ENCODE measurements at places on chromosomes 7 and 10. TPM values are rescaled to one million over a fixed set of nuclear protein-coding genes. Genes with fewer than 3 reads are reported as not detected.

DNA sequence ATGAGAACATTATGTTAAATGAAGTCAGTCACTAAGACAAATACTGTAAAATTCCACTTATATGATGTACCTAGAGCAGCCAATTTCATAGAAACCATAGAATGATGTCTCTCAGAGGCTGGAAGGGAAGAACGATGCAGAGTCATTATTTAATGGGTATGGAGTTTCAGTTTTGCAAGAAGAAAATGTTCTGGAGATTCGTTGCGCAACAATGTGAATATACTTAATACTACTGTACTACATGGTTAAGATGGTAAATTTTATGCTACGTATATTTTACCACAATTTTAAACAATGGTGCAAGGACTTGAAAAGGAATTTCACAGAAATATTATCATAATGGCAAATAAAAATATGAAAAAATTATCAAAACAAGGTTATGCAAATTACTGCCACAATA is 972.6 kb downstream of the KCNMA1 start:
- DNase-seq: no peak

- no peak for DNase-seq
Measured at GRCh38 chr7:42198296-42198695, 38.7 kb downstream of the GLI3 start.

DNA sequence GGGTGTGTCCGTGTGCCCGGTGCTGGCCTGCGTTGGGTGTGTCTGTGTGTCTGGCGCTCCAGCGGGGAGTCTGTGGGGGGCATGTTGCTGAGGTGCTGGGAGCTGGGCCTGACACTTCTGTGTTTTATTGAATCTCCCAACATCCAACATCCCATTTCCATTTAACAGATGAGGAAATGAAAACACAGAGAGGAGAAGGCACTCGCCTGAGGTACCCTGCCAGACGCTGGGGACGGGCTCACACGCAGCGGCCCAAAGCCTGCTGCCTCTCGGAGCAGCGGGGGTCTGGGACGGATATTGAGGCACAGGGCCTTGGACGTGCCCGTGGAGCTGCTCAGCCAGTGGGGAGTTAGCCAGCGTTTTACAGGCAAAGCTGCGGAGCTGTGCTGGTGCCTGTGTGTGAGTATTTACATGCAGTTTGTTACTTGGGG is 133.9 kb downstream of the DNAJB6 start:
- no peak for DNase-seq

Gene SLC39A12
- 4.5 TPM for total RNA-seq

GRCh38 chr10:6300106-6300783 is 97.5 kb downstream of the PFKFB3 start:
- no peak for DNase-seq

DNA sequence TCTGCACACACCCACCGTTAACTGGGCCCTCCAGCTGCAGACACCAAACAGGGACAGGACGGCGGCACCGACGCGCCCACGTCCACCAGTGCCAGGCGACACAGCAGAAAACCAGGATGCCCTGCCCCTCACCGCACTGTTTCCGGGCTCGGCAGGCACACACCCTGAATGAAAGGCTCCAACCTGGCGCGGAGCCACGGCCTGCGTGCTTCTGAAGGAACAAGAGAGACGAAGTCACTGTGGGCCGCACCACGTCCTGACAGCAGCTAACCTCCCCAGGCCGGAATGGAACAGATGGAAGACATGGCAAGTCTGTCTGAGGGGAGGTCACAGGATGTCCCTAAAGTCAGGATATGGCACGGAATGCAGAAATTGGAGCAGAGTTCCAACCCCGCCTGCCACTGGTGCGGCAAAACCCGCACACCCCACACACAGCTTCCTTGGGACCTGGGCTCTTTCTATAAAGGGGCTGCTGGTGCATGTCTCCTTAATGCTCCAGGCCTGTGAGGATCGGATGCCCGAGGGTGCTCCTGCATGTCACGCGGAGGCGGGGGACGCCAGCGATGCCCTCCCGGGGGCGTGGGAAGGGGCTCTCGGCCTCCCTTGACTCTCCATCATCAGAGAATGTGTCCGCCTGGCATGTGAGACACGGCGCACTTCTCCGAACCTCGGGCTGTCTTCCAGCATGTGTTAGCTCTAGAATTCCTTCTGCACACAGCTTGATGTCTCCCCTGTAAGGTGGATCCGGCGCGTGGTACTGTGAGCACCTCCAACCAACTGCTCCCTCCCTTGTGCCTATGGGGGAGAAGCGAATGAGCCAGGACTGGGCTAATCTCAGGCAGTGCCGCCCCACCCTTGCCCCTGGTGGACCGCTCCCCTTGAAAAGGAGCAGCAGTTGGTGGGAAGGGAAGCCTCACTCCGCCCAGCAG is 3.9 kb upstream of the GPER1 start:
- no peak for DNase-seq

Gene NEURL1
- 25.7 TPM for total RNA-seq

DNA sequence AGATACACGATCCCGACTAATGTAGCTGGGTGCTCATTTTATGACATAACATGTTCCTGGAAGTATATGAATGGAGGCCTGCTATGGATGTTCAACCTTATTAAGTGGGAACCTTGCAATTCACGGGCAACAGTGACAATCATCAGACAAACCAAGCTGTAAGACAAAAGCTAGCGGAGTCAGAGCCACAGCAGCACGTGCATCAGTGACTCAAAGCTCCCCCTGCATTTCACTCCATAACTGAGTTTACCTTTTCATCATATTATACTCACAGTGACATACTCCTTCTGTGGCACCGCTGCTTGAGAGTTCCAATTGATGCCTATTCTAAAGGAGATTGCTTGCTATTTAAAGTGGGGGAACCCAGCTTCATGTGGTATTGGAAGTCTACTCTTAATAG is 176.0 kb upstream of the PITRM1 start:
- DNase-seq: no peak

GRCh38 chr7:37988721-37989650 is 68.5 kb downstream of the EPDR1 start:
- DNase-seq: no peak

- no peak for DNase-seq
Measured at GRCh38 chr10:131646551-131647525, 254.0 kb upstream of the PPP2R2D start.

DNA sequence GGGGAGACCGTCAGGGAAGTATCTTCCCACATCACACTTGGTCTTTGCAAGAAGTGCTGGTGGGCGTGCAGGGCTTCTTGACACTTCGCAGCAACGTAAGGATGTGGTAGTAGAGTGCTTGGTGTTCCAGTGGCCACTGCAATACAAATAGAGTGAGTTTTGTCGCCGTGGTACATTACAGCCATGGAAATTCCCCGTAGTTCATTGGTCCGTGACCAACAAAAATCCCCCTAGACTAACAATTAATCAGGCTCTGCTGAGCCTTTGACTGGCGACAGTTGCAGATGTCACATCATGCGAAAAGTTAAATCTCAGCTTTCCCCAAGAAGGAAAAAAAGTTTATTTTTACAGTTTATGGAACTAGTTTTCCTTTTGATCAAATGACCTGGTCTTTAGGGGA is 134.7 kb downstream of the MGMT start:
- no peak for DNase-seq

DNA sequence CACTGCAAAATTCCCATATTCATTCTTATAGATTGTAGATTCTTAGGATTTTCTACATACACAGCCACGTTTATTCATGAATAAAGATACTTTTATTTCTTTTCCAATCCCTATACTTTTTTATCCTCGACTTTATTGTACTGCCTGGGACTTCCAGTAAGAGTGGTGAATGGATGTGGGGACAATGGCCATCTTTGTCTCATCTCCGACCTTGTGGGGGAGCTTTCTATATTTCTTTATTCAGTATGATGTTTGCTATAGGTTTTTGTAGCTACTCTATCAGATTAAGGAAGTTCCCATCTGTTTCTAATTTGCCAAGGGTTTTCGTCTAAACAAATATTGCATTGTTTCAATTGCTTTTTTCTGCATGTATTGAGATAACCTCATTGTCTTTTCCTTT is 184.3 kb downstream of the FOXP2 start:
- no peak for DNase-seq

DNA sequence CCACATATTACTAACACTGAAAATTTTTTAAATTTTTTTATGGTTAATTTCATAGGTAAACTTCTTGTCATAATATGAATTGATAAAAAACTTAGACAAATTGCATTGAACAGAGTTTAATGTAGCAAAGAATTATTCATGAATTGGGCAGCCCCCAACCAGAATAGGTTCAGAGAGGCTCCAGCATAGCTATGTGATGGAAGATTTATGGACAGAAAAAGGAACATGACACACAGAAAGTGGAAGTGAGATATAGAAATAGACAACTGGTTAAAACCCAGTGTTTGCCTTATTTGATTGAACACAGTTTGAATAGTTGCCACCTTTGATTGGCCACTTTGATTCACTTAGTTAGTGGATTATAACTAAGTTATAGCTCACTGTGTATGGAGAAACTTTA is 87.2 kb downstream of the AHR start:
- no peak for DNase-seq

Gene FFAR4
- total RNA-seq: not detected

DNA sequence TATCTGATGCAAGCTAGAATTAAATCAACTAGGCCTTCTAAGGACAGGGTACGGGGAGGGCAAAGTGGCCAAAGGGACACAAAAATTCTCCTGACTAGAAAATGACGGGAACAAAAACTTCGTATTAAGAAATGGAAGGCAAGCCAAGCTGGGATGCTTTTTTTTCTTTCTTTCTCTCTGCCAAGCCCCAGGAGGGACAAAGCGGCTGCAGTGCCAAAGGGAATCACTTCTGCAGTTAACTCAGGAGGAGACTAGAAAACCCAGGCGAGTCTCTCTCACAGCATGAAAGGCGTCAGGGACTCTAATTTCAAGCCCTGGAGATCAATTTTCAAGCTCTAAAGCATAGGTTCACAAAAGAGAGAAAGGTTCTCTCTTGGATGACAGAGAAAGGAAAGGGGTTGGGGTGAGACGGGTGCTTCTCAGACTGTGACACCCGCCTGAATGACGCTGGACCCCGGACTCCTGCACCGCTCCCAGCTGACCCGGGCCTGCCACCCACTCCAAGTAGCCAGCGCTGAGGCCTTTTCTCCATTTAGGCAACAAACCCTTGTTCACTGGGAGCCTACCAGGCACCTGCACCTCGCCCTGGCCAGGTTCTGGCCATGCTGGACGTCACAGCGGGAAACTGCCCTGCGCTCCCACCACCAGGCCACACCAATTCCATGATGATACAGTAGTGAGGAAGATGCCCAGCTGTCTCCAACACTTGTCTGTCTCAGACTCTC is 56.5 kb downstream of the KIAA1549 start:
- no peak for DNase-seq

DNA sequence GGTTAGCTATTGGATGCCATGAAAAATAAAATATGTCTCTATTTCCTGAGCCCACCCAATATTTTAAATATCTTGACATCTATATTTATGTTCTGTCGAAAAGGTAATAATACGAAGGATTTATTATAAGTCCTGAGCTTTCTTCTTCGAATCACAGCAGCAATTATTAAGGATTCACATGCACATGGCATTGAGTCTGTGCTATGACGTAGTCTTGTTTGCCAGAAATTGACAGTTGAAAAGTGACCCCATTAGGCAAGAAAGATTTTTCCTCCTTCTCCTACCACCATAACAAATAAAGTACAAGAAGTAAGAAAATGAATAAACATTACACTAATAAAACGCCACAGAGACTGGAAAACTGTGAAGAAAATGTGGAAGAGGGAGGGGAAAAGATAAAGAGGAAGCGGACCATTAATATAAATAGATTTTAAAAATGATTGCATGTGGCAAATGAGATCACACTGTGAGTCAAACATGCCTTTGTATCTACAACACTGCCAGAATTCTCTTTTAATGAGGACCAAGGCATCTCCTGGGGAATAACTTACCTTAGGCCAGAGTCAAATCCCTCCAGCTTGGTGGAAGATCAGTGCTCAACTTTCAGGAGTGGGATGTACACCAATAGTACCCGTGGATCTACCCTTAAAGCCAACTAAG is 21.6 kb downstream of the FZD1 start:
- DNase-seq: no peak

GRCh38 chr7:49255054-49255453 is 330.7 kb downstream of the CDC14C start:
- no peak for DNase-seq

Gene MMP21
- 0.41 TPM for total RNA-seq

Gene TMEM178B
- 53.0 TPM for total RNA-seq

- DNase-seq: no peak
Measured at GRCh38 chr10:26931223-26931622, 70.5 kb upstream of the ABI1 start.

- no peak for DNase-seq
Measured at GRCh38 chr7:100093054-100093453, 4.3 kb downstream of the COPS6 start.

GRCh38 chr10:132100091-132100481 is 34.3 kb downstream of the JAKMIP3 start:
- no peak for DNase-seq

Gene CAMK1D
- total RNA-seq: 19.2 TPM

- no peak for DNase-seq
Measured at GRCh38 chr10:95315509-95315908, 24.7 kb upstream of the PDLIM1 start.

- DNase-seq: no peak
Measured at GRCh38 chr10:33423154-33423529, 88.7 kb upstream of the NRP1 start.

- DNase-seq: no peak
Measured at GRCh38 chr10:4066581-4067390, 281.8 kb upstream of the KLF6 start.

GRCh38 chr10:130430852-130431704 is 294.9 kb downstream of the GLRX3 start:
- no peak for DNase-seq

GRCh38 chr10:4241724-4242345 is 456.8 kb upstream of the KLF6 start:
- no peak for DNase-seq

- DNase-seq: no peak
Measured at GRCh38 chr10:78981970-78982281, 86.8 kb upstream of the ZMIZ1 start.

GRCh38 chr7:107961405-107961804 is 41.6 kb downstream of the LAMB1 start:
- DNase-seq: no peak

DNA sequence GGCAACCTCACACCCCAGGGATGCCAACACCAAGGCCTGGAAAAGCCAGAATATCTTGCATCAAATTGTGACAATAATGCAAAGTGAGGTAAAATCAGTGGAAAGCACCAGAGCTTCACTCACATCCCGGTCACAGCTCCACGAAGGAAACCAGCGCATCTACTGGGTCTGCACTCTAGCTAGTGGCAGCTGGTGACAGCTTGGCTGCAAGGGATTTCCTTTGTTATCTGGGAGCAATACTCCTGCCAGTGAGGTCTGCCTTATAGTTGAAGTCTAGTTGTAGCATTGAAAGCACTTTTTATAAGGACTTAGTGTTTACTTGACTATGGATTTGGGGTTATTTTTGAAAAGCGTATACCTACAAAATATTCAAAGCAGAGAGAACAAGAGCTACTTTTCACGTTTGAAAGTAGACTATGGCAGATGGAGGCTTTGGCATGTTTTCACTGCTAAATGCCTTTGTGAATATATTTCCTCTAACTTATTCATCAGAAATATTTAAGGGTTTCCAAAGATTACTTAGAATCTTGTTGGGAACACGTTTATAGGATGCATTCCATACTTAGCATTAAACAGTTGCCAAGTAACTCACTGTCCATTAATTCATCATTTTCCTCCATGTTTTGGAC is 26.1 kb downstream of the WDFY4 start:
- no peak for DNase-seq

GRCh38 chr7:54783952-54784351 is 24.9 kb upstream of the SEC61G start:
- no peak for DNase-seq

Measured in frontal cortex (tissue), 4 donors.